Suppressor macrophage treated with lipopolysaccharide for 1 hour (primary cell): ENCODE measurements at places on chromosomes 4 and X.
A peak's percentile ranks its signal among the peaks of the same experiment; 100 is the strongest.

DNA sequence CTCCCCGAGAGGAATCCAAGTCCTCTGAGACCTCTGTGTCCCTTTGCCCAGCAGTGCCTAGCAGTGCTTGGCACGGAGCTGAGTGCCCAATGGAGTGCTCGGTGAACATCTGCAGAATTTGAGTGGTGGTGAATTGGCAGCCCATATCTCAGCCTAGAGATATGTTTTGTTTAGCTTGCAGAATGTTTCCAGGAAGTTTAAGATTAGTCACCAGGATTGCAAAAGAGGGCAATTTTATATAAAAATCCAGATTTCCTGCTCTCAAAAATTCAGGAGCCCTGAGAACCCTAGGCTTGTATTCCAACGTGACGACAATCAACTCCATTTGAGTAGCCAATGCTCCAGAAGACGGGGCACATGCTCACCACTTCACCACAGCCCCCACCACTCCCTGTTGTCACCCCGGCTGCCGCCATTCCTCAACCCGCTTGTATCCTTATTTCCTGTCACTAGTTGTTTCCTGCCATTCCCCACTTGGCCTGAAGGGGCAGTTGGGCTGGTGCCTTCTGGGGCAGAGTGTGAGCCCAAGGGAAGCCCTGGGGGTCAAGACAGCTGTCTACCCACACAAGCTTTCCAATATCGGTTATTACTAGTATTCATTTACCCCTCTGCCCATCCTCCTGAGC, 116.9 kb downstream of the EFNB1 start:
- peak; percentile 21 for DNase-seq

GRCh38 chr4:184316821-184317220, 99.1 kb upstream of the ENPP6 start:
- DNase-seq, result no peak

- DNase-seq, result no peak
Measured at GRCh38 chr4:149029056-149029651, 586.9 kb upstream of the NR3C2 start.

DNA sequence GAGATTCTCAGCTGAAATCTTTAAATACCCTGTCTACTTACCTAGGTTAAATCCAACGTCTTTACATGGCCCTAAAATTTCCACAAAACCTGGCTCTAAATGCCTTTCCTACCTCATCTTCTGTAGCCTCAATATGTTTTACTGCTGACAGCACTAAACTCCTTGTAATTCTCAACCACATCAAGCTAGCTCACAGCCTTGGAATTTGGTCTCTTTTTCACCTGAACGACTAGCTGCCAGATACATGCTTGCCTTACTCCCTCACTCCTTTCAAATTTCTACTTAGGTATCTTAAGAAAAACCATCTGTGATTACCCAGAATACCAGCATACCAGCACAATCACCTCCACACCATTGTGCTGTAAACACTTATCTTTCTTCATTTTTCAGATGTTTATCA, 635.6 kb upstream of the PCDH10 start:
- no peak for DNase-seq

DNA sequence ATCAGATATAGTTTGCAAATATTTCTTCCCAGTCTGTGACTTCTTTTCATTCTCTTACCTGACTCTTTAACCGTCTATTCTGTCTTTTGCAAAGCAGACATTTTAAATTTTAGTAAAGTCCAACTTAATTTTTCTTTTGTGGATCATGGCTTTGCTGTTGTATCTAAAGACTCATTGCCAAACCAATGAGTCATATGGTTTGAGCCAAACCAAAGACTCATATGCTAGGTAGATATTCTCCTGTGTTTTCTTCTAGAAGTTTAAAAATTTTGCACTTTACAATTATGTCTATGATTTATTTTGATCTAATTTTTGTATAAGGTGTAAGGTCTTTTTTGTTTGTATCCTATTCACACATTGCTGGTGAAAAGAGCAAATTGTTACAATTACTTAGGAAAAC, 446.8 kb downstream of the ANKRD50 start:
- no peak for DNase-seq

- no peak for DNase-seq
Measured at GRCh38 chr4:101304916-101305315, 42.4 kb downstream of the PPP3CA start.

GRCh38 chrX:2894885-2895292, 34.2 kb downstream of the ARSD start:
- DNase-seq, result peak; percentile 18

DNA sequence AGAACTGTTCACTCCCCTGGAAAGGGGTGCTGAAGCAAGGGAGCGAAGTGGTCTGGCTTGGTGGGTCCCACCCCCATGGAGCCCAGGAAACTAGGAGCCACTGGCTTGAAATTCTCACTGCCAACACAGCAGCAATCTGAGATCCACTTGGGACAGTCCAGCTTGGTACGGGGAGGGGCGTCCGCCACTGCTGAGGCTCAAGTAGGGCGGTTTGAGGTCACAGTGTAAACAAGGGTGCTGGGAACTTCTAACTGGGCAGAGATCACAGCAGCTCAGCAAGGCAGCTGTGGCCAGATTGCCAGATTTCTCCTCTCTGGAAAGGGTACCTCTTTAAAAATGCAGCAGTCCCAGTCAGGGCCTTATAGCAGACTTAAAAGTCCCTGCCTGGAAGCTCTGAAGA, 53.9 kb upstream of the GALNTL6 start:
- DNase-seq, result no peak

DNA sequence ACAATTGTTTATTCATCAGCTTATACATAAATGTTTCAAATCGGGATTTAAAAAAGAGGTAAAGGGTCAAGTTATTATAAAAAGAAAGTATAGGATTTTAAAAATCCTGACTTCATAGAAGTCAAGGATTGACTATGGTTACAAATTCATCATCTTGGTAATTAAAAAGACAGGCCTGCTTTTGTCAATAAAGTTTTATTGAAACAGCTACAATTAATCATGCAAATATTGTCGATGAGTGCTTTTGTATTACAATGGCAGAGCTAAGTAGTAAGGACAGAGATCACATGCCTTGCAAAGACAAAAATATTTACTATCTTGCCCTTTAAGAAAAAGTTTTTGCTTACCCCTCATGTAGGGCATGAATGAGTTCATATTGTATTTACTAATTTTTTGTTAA, 595.4 kb downstream of the IL15 start:
- no peak for DNase-seq

DNA sequence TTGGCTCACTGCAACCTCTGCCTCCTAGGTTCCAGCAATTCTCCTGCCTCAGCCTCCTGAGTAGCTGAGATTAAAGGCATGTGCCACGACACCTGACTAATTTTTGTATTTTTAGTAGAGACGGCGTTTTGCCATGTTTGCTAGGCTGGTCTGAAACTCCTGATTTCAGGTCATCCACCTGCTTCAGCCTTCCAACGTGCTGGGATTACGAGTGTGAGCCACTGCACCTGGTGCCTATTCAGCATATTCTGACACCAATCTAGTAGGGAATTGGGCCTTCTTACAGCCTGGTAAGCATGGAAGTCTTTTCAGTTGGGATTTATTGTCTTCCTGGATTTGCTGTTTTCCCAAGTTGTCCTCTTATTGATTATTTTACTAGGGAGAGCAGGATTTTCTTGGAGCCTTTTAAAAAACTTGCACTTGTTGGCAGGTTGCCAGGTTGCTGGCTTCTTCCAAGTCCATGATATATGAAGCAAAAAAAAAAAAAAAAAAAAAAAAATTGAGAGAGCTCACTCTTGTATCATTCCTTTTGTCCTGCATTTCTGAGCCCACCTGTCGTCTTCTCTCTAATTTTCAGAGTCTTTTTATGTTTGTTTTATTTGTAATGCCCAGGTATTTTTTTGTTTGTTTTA, 43.7 kb downstream of the TMPRSS11E start:
- DNase-seq, result no peak

GRCh38 chr4:7987148-7987989, 47.7 kb upstream of the AFAP1 start:
- peak; percentile 70 for DNase-seq

GRCh38 chr4:185742766-185743165, 69.2 kb downstream of the SORBS2 start:
- DNase-seq, result no peak

DNA sequence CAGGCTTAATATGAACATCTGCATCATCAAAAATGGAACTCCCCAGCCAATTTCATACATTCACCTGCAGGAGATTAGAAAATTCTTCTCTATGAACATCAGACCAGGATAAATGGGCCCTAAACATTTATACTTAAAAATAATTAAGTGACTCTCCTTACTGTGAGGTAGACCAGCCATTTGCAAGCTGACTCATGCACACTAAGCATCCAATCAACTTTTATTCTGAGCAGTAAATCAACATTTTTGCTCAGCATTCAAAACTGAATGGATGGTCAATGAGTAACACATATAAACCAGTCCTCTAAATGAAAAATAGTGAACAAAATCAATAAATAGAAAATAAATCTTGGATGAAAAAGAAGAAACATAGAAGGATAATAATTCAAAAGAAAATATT, 19.9 kb upstream of the PCDH10 start:
- no peak for DNase-seq

DNA sequence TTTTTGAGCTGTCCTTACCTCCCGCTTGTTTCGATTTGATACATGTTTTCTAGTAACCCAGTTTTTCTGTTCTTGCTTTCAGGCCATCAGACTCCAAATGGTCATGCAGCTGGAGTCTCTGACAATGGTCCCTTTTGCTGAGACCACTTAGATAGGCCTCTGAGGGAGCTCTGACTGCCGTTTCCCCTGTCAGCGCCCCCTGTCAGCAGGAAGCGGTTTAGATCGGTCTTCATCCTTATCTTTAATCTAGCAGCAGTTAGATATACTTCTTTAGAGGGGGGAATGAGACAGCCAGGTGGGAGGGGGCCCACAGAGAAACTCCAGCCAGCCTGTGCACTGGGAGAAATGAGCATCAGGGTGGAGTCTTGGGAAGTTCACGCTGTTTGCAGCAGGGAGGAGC, 457.9 kb downstream of the GPAT3 start:
- DNase-seq, result peak; percentile 0

DNA sequence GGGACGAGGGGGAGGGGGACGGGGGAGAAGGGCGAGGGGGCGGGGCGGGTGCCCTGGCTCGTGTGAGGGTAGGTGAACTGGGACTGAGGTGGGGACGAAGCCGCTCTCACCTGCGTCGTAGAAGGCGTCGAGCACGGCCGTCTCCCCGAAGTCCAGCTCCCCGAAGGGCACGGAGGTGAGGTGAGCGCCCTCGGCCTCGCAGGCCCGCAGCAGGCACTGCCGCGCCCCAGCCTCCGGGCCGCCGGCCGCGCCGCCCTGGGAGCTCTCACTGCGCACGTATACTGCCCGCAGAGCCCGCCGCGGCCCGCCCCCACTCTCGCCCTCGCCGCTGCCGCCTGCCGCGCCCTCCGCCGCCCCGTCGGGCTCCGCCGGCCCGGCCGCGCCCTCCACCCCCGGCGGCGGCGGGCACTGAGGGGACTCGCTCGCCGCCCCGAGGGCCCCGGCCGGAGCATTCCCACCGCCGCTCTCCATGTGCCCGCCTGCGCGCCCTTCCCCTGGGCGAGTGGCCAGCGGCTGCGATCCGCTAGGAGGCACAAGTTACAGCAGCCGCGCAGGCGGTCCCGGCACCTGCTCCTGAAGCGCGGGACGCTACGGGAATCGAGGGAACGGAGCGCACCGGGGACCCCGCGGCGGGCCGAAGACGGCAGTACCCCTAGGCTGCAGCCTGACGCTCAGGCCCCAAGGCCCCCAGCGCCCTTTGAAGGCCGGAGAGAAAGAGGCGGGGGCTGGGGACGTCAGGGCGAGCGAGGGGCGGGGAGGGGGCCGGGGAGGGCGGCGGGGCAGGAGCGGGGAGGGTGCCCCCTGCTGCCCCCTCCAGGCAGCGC, at the start of gene MAP3K15:
TSS of gene MAP3K15 (minus strand) at position 718 of the 824 bp plus-strand sequence. CDS start at position 471, 247 bp downstream.
- peak; percentile 30 for DNase-seq

GRCh38 chr4:161919442-161920220, 244.2 kb downstream of the FSTL5 start:
- no peak for DNase-seq

DNA sequence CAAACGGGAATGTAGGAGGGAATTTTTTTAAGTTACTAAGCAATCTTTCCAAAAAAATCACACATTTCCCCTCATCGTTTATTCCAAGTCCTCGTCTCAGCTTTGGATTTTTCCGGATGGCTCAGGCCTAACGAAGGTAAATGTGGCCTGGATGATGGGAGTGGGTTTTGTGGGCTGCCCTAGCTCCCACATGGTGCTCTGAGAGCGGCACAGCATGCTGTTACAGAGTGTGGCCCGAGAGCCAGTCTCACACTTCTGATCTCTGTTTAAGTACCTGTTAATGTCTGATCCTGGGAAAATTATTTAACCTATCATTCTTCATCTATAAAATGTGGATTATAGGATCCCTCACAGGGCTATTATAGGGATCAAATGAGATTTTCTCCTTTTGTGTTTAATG, 38.2 kb upstream of the ADAM29 start:
- no peak for DNase-seq

GRCh38 chr4:56062106-56062505, 113.4 kb downstream of the CEP135 start:
- DNase-seq, result no peak

DNA sequence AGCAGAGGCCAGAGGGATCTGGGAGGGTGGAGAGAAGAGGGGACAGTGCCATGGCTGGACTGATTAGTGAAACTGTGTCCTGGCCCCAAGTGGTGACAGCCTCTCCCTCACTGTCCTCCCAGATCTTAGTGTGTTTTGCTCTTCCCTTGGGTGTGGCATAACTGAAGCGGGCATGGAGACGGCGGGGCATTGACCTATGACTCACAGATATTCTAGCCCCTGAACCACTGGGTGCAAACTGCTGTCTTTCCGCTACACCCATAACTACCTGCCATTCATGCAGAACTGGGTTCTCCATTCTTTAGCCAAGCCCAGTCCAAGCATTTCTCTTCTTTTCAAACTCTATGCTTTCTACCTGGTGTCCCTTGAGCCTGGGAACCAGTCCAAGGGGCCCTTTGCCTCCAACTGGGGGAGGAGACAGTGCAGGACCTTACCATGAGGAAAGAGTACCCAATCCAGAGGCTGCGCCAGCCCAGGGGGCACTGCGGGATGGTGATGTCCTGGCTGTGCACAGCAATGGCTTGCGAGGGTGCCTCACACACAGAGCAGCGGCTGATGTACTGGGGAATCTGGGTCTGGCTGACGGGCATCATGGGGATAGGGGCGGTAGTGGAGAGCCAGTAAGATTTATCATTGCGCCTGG, 67.6 kb downstream of the ATG4A start:
- DNase-seq, result no peak

GRCh38 chr4:127922226-127922625, 41.5 kb downstream of the PLK4 start:
- no peak for DNase-seq

DNA sequence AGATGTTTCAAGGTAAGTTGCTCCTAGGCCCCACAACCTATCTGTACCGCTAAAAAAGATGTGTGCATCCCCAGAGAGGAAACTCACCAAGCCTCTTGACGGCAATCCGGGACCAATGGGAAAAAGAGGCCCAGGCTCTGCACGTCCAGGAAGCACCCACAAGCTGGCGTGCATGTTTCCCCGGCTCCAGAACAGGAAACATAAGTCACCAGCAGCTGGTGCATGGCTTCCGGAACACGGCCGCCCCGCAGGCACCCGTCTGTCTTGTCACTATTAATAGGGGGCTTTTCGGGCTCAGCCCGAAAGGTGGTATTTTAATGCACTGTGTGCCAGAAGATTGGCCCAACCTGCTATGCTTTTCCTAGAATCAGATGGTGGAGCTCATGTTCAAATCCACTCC, 22.2 kb downstream of the CRMP1 start:
- DNase-seq, result no peak

- no peak for DNase-seq
Measured at GRCh38 chrX:35858361-35858760, 60.2 kb downstream of the MAGEB16 start.

GRCh38 chrX:38500866-38501265, 60.5 kb upstream of the TSPAN7 start:
- DNase-seq, result no peak

GRCh38 chr4:187562345-187562744, 433.2 kb upstream of the ZFP42 start:
- no peak for DNase-seq
